ENCODE measurements at places on chromosomes 4 and X.

GRCh38 chr4:36133086-36133485, 111.2 kb downstream of the ARAP2 start:
- DNase-seq, result no peak

DNA sequence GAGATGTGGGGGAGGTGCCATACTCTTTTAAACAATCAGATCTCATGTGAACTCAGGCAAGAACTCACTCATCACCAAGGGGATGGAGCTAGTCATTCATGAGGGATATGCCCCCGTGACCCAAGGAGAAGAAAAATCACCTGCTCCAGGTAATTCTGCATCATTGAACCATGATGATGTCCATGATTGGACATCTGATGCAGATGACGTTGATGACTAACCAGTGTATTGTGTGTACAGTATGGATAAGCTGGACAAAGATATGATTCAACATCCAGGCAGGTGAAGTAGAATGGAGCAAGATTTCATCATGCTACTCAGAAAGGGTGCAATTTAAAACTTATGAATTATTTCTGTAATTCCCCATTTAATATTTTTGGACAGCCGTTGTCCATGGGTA, 286.4 kb upstream of the SMIM31 start:
- no peak for DNase-seq

DNA sequence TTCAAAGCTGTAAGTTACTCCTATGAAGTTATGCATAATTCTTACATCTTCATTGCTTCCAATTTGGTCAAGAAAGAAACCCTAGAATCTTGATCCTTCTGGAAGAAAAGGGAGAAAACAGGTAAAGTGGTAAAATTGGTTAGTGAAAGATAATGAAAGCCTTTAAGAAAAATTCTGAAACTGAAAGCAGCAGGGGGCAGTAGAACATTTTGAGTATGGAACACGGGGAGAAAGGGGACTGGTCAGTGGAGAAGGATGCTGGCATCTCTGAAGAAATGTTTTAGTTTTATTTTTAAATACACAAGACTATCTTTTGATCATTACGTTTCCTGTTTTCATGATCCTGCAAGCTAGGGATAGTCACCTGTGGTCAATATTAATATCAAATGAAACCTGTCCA, 54.3 kb downstream of the SLIT2 start:
- DNase-seq, result peak; percentile 60

DNA sequence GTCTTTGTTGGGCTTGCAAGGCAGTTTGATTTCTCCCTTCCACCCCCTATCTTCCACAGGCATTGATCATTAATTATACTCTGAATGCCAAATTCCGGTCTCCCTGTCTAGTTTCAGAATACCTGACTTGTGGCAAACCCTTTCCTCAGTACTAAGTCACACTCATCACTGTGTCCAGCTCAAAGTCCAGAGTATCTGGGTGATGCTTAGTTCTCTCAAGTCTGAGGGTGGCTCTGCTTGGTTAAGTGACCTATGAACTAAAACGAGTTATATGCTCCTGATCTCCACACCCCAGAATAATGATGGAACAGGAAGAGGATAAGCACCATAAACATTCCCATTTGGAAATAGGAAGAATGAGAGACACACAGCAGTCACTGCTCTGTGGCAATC, 6.5 kb downstream of the SMIM9 start:
- DNase-seq, result no peak

GRCh38 chrX:153460826-153461225, 9.6 kb downstream of the HAUS7 start:
- peak; percentile 8 for DNase-seq

- no peak for DNase-seq
Observed at GRCh38 chr4:55038176-55038890, 87.1 kb downstream of the KDR start.

DNA sequence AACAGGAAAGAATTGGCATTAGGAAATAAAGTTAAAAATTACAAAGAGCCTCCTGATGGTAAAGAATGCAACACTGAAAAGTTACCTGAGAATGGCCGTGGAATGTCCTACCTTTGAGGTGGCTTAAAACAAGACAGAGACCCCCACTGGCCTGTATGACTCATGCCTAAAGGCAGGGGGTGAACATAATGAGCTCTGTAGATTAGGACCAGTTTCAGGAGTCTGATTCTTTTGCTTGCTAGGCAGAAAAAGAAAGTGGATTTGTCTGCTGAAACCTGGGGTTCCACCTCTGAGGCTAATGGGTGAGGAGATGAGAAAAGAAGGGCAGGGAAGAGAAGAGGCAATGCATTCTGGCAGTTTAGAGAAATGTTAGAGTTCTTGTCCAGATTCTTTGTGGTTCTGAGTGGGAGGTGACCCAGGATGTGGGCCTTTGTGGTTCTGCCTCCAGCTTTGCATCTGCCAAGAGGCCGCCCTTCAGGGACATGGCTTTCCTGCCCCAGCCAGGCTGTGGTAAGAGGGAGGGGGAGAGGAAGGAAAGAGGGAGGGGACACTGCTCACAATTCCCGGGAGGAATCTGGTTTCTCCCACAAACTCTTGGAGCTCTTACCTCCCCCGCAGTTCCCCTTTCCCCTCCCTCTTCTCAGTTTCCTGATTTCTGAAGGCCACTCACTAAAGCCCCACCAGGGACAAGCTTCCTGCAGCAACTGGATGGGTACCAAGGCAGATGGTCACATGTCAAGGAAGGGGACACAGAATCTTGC, 109.6 kb downstream of the EFNB1 start:
- no peak for DNase-seq

DNA sequence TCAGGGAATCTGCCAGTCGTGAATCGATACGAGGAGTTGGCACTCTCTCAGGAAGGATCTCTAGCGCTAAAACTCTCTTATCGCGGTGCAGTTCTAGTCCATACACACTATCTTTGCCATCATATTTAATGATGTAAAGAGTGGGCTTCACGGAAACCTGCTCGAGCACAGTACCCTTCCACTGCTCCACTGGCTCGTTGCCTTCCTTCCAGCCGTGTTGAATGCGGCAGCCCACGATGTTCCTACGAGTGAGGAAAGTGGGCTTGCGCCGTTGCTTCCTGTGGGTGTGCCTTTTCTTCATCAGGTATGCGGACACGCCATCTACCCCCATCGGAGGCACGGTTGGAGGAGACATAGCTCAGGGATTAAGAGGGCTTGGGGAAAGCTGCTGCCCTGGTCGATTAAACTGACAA, 661 bp downstream of the SPIN4 start:
- DNase-seq, result no peak

DNA sequence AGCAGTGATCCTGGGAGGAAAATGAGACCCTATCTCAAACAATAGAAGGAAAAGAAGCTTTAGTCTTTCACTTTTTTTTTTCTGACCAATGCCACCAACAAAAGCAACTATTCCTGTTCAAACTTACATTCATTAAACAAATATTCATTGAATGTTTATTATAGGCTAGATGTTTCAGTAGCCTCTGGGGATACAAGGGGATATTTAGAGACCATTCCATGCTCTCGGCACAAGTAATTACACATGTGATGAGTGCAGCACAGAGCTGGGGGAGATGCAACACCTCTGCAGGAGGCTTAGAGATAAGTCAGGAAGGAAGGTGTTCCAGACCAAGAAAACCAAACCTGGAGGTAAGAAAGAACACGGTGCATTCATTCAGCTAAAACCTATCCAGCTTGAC, 68.3 kb downstream of the PALLD start:
- DNase-seq, result no peak

- DNase-seq, result no peak
Observed at GRCh38 chrX:19585332-19586082, 70.2 kb upstream of the MAP3K15 start.

GRCh38 chr4:8316911-8317351, 47.4 kb downstream of the HTRA3 start:
- DNase-seq, result no peak

DNA sequence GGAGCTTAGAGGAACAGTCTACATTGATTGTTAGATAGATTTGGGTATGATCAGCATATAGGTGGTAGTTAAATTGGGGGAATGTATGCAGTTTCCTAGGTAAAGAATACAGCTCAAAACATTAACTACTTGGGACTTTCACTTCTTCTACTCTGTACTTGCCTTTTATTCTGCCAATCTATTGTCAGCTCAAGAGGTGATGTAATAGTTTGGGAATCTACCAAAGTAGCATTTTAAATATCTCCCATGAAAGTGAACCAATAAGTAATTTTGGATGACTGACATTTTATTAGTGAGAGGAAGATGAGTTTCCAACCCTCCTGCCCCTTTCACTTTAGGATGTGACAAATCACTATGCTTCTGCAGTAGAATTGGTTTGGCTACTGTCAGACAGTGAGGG, 43.4 kb downstream of the NUDT6 start:
- DNase-seq, result no peak

DNA sequence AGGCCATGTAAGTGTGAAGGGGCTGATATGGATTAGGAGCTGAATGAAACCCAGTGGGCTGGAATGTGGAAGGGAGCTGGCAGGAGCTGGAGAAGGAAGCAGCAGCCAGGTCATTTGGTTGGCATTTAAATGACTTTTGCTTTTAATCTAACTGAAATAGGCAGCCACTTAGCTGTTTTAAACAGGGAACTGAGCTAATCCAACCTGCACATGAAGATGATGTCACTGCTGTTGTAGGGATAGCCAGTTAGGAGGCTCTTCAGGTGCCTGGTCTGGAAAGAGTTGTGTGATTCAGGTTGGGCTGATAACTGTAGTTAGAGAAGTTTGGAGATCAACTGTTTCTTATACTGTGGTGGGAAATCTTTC, 122.4 kb downstream of the PALLD start:
- DNase-seq, result no peak

- DNase-seq, result no peak
Observed at GRCh38 chr4:166091146-166091545, 218.1 kb downstream of the TLL1 start.

- DNase-seq, result no peak
Observed at GRCh38 chrX:94361241-94361640, 687.2 kb downstream of the FAM133A start.

DNA sequence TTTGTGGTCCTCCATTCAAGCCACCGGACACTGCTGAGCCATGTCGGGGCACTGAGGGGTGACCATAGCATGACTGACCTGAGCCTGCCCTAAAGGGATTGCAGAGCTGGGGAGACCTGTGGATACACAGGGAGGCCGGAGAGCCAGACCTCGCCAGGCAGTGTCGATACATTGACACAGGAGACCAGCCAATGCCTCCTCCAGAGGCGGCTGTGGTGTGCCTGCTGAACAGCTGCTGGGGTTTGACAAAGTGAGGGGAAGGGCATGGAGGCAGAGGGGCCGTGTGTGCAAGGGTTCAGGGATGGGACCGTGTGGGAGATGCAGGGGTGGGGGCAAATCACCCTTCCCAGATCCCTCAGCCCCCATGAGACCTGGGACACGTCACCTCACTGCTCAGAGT, 48.0 kb downstream of the PPP2R2C start:
- no peak for DNase-seq

DNA sequence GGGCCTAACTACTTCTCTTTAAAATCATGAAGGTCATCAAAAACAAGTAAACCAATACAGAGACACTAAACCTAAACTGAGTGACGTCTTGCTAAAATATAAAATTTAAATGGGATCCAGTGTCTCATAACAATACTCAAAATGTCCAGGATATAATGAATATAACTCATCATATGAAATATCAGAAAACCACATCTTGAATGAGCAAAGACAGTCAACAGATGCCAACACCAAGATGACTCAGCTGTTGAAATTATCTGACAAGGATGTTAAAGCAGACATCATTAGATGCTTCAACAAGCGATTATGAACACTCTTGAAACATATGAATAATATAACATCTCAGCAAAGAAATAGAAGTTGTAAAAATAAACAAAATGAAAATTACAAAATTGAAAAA, 8.3 kb downstream of the NAP1L2 start:
- no peak for DNase-seq

DNA sequence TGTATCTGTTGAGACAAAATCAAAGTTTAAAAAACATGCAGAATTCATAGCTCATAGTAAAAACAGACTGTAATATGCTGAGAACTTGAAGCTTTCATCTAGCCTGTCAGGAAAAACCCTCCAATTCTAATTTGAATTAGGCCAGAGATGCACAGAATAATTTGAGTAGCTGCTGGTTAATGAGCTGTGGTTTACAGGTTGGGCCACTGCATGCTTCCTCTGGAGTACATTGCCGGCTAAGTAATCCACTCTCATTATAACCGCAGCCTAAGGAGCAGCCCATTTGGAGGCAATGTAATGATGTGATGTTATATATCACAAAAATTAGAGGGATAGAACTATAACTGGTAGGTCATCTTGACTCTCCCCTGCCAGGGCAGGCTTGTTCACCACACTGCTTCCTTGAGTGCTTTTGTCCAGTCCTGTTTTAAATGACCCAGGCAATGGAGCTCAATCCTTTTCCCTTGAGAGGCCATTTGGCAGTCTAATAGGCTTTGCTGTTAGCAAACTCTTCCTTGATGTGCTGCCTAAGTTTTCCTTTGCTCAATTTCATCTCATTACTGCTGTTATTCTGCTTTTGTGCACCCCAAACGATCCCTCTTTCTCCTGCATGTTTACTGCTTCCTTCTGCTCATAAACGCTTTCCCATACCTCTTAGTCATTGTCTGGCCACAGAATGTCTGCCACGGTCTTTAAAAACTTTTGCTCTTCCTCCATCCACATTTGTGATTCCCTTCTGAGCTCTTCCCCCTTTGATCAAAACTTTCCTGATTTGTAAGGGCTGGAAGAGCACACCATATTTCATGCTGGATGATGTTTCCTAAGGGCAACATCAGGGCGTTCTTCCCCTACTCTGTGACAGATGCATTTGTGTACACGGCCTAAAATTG, 230.9 kb downstream of the C4orf33 start:
- DNase-seq, result no peak

DNA sequence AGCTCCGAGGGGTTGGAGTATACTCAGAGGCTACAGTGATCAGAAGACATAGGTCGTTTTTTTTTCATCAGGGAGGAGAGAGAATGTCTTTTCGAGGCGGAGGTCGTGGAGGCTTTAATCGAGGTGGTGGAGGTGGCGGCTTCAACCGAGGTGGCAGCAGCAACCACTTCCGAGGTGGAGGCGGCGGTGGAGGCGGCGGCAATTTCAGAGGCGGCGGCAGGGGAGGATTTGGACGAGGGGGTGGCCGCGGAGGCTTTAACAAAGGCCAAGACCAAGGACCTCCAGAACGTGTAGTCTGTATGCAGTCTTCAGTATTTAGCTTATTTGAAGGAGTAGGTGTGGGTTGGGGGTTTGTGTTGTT, 500 bp downstream of the GAR1 start:
- no peak for DNase-seq
